ENCODE measurements at places on chromosomes 2 and 18.

GRCh38 chr2:33617401-33617800, 18.3 kb upstream of the FAM98A start:
- no peak for DNase-seq

DNA sequence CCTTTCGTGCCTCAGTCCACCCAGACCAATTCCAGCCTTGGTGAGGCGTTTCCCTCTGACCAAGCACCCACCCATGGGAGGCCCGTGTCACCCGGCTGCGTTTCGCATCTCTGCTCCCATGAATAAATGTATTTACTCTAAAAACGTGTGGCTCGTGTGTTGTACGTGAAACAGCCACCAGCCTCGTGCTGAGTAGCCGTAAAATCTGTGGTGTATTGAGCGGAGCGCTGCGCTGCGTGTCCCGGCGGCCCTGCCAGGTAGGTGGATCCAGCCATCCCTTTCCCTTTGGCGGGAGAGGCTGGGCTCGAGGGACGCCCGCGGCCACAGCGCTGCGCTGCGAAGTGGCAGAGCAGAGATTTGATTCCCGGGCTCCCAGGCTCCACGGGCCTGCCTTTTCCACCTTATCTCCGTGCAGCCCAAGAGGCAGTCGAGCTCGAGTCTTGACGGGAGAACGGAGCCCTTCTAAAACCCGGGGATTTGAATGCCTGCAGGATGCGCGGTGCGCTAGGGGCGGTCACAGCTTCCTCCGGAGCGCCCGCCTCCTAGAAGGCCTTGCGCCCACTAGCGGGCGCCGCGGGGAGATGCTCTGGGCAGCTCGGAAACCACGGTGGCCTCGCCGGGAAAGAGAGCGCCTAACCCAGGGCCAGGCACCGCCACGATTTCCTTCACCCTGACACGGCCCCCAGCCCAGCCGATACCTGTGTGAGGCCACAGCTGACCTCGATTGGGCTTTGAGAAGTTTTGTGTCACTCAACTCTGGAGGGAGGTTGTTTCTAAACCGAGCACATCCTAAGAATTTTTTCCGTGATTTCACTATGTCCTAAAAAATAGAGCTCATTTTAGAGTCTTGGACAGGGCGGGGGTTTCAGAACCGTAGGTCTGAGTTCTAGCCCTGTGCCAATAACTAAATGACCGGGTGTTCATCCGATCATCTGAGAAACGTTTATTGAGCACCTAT, 3.9 kb upstream of the PSMD1 start:
- DNase-seq = peak; percentile 70

DNA sequence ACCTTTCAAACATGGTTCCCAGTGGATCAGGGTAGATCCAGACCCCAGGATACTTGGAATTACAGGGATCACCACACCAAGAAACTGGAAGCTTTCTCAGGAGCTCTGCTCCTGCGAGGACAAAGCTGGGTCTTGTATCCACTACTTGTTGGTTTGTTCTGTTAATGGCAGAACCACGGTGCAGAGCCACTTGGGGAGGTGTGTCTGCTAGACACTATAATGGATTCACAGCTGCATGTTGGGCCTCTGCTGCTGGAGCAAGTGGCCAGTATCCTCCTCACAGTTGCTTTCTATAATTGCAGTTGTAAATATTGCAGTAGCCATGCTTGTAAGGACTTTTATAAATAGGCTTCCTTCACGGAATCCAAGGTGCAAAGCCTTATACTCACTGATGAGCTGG, 12.9 kb downstream of the FOSL2 start:
- no peak for DNase-seq

- no peak for DNase-seq
Observed at GRCh38 chr2:211014376-211014775, 458.0 kb downstream of the CPS1 start.

DNA sequence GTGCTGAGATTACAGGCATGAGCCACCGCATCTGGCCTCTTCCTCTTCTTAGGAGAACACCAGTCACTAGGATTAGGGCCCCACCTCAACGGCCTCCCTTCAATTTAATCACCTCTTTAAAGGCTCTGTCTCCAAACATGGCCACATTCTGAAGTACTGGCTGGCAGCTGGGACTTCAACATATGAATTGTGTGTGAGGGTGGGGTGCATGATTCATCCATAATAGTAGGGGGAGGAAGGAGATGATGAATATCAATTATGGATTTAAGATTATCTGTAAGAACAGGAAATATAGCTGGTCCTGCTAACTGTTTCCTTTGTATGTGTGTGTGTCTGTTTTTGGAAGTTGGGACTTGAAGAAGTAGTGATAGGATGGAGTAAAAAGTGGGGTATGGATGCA, 14.7 kb upstream of the EPG5 start:
- no peak for DNase-seq

GRCh38 chr2:44620189-44620990, 258.6 kb downstream of the CAMKMT start:
- DNase-seq = no peak

DNA sequence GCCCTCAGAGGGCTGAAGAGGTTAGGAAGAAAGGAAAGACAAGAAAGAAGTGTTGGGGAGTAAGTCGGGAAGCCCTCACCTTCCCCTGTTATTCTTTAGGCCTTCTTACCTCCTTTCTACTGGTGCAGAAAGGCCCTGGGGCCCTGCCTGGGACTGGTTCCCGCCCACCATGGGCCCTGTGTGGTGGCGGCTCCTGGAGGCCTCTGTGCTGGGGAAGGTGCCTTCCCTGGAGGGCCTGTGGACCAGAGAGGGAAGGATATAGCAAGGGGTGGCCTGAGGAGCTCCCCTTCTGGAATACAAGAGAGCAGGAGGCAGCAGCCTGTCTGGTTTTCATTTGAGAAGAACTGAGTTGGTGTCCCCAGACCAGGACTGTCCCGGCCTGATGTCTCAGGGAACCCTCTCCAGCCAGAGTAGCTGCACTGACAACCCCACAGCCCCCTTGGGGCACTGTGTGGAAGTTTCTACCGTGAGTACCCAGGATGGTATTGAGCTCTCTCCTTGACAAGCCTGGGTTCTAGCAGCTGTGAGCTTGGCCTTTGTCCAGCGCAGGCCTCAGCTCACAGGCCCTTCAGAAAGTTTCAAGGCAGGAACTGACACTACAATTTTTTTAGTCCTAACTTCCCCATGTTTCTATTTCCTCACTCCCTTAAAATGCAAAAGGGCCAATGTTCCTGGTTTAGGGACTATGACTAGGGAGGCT, 47.1 kb downstream of the EFR3B start:
- DNase-seq = no peak

DNA sequence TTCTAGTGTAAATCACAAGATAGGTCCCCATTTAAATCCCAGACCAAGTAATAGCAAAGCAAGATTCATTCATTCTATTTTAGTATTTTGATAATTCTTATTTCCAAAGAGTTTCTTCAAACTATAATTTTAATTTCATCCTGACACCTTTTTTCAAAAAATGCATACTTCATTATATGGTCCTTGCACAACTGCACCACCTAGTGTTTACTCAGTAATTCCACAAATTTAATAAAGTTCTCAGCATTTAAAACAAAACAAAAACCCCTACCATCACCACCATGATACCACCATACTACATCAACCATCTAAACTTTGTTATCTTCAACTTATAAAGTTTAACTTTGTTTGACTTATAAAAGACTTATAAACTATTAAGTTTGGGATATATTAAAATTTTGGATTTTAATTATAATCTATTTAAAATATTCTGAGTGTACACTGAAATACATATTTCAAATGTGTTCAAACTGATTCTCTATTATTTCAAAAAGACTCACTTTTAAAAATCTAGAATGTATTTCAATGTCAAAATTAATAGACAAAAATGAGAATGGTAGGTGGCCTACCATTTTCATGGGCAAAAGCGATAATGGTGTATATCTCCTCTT, 44.2 kb downstream of the WDPCP start:
- peak; percentile 10 for DNase-seq

DNA sequence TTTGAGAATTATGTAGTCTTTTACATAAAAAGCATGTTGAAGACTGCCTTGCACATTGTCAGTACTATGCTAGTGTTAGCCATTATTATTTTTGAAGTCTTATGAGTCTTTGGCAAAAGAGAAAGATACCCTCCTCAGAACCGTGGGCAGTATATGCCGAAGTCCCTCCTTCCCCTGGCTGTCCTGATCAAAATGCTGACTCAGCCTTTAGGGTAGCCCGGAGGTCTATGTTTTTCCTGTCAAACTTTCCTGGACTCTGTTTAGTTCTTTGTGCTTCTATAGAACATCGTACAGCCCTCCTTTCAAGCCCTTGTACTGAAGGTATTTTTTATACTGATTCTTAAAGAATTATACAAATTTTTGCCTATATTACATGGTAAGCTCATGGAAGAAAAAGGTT, 264.7 kb upstream of the ATP5MC3 start:
- no peak for DNase-seq

GRCh38 chr2:28206762-28207161, 185.9 kb upstream of the FOSL2 start:
- no peak for DNase-seq

DNA sequence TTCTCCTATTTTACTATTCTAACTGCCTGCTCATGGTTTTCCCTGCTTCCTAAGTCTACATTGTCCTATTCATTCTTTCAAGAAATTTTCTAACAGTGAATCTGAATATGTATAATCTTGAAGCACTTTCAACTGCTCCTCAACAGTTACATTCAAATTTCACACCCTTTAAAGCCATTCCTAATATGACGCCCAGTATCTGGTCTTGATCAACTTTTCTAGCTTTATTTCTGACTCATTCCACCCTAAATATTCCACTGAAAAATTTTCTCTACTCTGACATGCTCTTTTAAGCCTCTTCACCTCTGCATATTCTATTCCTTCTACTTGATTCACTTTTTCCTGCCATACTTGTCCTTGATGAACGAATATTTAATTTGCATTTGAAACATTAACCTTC, 1893.9 kb upstream of the PIK3C3 start:
- DNase-seq = no peak

DNA sequence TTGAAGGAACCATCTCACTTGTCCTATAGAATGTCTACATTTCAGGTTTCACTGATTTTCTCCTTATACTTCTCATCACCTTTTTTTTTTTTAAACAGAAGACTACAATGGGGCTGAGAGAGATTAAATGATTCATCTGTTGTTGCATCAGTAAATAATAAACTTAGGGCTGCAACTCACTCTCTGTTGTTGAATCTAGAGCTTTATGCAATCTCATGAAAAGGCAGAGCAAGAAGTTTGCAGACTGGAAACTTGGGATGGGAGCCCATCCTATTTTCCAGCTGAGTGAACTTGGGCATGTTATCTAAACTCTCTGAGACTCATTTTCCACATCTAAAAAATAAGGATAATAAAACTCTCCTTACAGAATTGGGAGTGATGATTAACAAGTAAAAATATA, 58.4 kb downstream of the PDE1A start:
- no peak for DNase-seq

DNA sequence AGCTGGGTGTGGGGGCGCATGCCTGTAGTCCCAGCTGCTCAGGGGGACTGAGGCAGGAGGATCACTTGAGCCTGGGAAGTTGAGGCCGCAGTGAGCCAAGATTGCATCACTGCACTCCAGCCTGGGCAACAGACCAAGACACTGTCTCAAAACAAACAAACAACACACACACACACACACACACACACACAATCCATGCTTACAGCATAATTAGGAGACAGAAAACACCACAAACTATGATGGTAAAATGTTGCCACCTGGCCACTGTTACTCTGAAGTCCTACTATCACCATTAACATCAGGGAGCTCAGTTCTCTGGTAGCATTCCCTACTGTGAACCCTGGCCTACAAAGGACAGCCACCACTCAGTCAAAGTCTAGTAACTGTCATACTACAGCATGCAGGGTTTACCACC, 18.3 kb downstream of the DNPEP start:
- no peak for DNase-seq

DNA sequence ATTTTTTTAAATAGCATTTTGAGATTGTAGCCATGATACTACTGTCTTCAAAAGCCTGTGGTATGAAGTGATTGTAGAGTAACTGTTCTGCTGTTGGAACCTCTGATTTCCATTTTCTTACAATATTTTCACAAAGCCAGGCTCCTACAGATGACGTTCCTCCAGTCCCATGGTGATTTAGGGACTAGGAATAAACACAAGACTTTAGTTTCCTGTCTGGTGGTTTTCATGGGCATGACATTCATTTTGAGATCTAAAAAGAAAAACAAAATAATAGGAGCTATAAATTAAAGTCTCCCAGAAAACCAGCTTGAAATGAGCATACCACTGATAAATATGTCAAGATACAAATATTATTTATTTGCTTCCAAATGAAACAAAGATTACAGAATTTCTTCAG, 1223.5 kb upstream of the CELF4 start:
- DNase-seq = no peak

DNA sequence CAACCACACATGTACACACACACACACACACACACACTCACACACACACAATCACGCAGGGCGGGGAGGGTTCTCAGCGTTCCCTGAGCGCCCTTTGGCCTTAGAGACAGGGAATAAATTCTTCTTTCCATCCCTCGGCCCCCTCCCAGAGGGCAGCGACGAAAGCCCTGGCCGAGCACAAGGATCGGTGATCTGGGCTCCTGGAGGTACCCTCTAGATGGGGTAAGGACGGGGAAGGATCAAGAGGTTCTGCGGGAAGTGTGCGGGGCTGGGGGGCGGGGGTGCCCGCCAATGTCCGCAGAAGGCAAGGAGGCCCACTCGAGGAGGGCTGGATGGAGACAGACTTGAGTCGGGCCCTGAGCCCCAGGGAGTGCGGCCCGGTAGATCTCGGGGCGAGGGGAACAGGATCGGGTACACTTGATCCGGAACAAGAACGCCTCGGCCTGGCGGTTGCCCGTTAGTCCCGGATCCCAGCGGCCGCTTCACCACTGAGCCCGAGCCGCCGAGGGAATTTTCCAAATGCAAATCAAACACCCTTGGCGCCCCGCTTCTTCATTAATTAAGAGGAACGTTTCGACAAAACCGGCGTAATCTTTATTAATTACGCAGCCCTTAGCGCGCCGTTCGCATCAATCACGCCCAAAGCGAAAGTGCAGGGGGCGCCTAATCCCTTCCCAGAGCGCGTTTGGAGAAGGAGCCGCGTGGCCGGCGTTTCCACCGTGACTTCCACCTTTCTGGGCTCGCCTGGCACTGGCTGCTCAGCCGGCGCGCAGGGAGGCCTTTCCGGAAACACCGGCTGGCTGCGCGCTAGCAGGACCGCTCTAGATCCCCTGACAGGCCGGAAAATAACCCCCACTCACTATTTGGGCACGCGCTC, 7.0 kb upstream of the PAX3 start:
- peak; percentile 50 for DNase-seq
